ENCODE measurements at places on chromosomes 5 and 9.

DNA sequence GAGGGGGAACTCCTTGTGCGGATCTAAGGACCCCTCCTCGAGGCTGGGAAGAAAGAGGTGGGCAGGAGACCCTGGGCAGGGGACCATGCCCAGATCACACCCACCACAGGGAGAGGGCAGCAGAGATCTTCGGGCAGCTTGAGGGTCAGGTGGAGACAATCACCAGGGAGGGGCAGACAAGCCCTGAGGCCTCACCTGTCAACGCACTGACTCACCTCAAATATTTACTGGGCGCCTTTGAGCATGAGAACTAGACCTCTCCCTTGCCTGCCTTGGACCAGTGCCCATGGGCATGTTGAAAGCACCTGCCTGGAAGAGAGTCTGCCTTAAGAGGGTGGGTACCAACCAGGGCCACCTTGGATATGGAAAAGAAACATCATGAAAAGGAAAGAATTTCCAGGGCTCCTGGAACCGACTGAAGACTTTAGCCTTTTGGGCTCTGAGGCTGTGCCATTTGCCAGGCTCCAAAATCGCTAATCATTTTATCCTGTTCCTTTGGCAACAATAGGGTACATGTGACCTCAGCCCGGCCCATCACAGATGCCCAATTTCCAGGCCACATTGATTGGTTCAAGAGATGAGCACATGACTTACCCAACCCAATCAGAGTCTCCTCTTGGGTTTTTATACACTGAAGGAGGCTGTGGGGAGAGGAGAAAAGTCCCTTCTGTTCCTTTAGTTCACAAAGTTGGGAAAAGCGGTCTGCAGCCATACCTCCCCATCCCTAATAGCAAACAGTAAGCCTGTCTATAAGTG lies 10.4 kb upstream of the SPINK4 start:
- no peak for DNase-seq

DNA sequence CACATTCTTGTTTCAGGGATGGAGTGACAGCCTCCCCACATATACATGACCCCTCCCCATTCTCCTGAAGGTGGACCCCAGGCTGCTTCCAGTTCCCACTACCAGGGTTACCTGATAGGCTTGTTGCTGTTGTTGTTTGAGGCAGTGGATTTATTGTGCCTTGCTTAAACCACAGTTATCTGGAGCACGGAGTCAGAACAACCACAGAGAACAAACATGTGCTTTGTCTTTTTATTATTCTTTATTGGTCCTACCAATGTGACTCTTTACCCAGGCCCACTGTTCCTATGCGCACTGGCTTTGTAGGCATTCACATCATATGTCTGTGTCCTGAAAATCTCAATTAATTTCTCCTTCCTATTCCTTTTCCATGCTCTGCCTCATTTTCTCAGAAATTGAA lies 41.2 kb upstream of the IPPK start:
- DNase-seq, result no peak

DNA sequence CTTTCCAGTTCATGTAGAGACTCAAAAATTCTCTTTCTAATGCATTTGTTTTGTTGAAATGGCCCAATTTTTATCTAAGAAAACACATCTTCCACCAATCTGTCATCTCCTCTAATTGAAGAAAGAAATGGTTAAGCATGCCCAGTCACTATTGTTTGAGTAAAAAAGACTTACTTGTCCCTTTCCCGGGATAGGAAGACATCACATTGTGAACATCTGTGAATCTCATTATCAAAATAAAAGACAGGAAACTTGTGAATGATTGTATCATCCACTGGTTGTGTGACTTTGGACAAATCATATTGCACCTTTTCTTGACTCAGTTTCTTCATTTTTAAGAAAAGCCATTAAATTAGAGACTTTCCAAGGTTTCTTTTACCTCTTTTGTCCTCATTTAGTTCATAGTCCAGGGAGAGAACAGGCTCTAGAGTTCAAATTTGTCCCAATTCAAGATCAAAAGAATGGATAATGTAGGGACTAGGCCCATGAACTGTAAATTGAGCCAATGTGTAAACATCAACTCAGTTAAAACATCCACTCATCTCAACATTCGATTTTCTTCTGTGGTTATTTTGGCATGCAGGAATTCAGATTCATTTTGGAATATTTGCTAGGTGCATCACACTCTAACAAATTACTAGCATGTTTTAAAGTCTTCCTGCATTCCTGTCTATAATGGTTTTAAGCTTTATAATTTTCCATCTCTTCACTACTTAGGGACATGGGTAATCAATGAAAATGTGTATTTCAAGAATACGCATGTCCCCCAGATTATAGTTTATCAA lies 838.0 kb upstream of the WWC1 start:
- DNase-seq, result peak; percentile 2

GRCh38 chr9:18499062-18499461 lies 25.1 kb downstream of the ADAMTSL1 start:
- no peak for DNase-seq

GRCh38 chr9:113657765-113658544 lies 194.4 kb downstream of the RGS3 start:
- DNase-seq, result peak; percentile 91

DNA sequence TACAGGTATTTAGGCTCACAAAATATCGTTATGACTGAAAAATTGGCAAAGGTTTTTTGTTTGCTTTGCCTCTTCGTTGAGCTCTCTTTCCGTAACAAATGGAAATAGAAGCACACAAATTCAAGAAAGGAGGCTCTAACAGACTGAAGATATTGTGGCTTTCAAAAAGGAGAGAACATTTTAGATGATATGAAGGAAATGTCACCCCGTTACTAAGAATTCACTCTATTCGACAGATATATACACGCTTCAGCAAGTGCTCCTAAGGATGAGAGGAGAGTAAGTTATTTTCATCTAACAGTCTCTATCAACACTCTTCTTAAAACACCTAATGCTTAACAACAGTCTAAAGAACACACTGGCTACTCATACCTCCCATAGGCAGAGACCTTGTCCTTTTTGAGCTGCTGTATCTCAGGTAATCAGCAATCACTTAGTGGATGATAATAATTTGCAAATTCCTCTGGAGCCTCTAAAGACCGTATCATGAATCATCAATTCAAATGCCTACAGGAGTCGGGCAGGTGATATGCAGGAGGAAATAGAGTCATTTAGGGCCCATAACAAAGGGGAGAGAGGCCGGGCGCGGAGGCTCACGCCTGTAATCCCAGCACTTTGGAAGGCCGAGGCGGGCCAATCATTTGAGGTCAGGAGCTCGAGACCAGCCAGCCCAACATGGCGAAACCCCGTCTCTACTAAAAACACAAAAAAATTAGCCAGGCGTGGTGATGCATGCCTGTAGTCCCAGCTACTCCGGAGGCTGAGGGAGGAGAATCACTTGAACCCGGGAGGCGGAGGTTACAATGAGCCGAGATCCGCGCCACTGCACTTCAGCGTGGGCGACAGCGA lies 1.4 kb upstream of the HSDL2 start:
- no peak for DNase-seq

All from choroid plexus epithelial cell (primary cell).